ENCODE measurements at places on chromosomes 2 and 18.

DNA sequence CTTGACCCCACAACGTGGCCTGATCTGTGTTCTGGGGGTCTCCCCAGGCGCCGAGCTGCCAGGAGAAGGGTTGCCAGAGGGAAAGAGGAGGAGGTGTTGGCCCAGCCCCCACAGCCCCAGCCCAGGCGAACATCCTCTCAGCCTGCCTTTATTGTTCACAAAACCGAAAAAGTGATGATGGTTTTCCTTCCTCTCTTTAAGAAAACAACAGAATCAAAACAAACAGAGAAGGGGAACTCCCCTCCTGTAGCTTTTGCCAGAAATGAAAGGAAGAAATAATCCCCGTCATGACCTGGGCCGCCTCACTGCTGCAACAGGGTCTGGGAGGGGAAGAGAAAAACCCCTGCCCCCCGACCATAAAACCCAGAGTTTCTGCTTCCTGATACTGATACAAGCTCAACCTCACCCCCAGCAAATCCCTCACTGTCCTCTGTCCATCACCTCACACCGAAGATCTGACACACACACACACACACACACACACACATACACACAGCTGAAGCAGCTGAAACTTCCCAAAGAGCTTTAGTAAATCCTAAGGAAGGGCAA lies 52.0 kb downstream of the ZFP36L2 start:
- DNase-seq, result peak; percentile 66

- no peak for DNase-seq
Observed at GRCh38 chr2:169348321-169349024, 13.9 kb downstream of the LRP2 start.

GRCh38 chr2:62412347-62412742 lies 93.7 kb downstream of the TMEM17 start:
- DNase-seq, result no peak

GRCh38 chr2:18927525-18928232 lies 338.3 kb upstream of the NT5C1B start:
- DNase-seq, result no peak

DNA sequence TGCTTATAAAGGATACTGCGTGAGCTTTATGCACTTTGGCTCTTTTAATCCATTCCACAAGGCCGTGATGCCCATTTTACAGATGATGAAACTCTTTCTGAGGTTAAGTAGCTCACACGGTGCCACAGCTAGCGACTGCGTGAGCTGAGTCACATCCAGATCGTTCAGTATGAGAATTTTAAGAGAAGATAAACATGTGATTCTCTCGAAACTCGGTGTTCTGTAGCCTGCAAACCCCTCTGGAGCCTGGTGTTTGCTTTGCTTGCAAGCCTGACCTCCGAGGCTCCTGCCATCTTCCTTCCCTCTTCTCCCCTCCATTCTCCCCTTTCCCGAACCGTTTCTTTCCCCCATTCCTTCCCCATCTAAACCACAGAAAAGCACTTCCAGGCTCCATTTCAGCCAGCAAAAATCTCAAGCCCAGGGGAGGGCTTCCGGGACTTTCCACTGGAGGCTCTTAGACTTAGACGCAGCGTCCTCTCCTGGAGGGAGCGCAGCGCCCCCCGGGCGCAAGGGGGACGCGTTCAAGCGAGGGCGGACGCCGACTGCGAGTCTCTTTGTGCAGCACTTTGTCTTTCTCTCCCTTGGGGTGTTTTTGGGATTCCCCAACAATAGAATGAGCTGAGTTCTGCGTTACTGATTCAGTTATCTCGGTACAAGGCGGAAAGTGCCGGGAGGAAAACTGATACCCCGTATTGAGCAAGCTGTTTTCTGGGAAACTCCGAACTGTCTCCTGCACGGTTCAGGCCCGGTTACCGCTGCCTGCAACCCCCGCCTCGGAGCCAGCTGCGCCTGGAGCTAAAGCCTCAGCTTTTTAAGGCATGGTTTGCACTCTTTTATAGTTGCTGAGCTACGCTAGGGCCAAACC lies 38.0 kb downstream of the CYP1B1 start:
- DNase-seq, result peak; percentile 23

- no peak for DNase-seq
Observed at GRCh38 chr18:77906103-77906892, 656.6 kb downstream of the GALR1 start.

DNA sequence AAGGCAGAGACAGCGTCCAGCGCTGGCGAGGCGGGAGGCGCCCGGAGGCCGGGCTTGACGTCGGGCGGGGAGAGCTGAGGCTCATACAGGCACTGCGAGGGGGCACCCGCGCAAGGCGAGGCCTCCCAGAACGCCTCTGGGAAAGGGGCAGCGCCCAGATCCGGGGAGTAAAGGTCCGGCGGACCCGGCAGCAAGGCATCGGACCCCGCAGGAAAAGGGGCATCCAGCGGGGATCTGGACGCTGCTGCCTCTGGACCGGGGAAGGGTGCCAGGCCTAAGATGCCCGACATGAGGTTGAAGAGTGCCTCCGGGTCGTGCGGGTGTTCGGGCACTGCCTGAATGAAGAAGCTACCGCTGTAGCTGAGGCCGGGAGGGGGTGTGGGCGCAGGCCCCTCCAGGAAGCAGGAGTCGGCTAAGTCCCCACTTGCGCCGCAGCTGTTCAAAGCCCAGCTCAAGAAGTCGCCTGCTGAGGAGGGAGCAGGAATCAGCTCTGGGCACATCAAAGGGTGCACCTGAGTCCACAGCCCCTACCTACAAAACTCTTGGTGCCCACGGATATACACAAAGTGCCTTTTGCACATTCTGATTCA lies 937 bp downstream of the EGR4 start:
- no peak for DNase-seq

GRCh38 chr2:237217995-237218616 lies 132.4 kb downstream of the COPS8 start:
- DNase-seq, result no peak

- DNase-seq, result no peak
Observed at GRCh38 chr2:200665626-200666453, 80.0 kb downstream of the AOX1 start.
